Activated naive CD8-positive, alpha-beta T cell treated with anti-CD3 and anti-CD28 coated beads for 36 hours (primary cell): ENCODE measurements at places on chromosomes 5 and 9. TPM values are rescaled to one million over a fixed set of nuclear protein-coding genes. Genes with fewer than 3 reads are reported as not detected.

CMYA5 gene
- total RNA-seq: 0.29 TPM

SOWAHA gene
- 0.06 TPM for total RNA-seq

GDF9 gene
- total RNA-seq: 0.26 TPM

CDH9 gene
- total RNA-seq: not detected

SCGB3A2 gene
- not detected for total RNA-seq

ENC1 gene
- total RNA-seq: 0.52 TPM

DNA sequence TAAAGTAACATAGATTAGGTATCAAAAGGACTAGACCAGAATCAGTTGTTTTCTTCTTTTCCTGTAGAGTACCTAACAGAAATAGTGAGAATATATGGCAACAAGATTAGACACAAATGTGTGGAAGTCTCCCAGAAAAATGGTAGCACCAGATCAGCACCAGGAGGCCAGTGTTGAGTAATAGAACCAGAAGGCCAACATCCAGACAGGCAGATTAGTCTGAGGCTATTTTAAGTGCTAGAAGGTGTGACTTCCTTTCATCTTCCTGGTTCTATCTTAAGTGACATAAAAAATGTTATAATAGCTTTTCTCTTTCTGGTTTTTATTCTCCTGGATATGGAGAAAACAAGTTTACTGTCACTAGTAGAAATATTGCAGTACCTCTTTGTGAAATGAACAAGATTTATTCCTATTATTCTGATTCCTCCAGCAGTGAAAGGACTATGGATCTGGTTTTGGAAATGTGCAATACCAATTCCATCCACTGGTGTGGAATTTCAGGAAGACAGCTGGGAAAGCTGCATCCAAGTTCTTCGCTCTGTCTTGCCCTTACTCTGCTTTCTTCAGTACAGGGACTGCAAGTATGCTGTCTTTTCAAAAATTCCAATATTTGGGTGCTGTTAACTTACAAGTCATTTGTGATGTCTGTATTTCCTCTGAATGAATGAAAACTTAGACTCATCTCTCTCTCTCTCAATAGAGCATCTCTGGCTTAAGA lies 39.1 kb downstream of the SHLD3 start:
- H3K4me1 ChIP-seq: peaks cover 9% of the 10 kb centered on the region
- no peaks in the 10 kb centered on the region for H3K27me3 ChIP-seq
- no peak overlapping the region for H3K27ac ChIP-seq
- no peak for DNase-seq
- no peak overlapping the region for H3K4me3 ChIP-seq
- peaks cover 14% of the 10 kb centered on the region for H3K36me3 ChIP-seq

DNA sequence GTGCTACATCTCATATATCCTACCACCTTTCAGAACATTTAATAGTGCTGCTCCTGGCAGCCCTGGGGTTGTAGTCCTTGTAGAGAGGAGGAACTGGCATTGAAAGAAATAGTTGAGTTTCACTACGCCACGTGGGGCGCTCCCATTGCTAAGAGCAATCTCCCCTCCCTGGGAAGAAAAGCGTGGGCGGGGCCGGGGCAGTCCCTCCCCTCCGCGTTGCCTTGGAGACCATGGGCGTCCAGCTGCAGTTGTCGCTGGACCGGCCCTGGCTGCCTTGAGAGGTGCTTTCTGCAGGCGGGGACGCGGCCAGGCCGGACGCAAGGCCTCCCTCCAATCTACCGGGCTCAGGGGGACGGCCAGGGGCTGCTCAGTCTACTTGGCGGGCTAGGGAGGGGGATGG lies 368 bp upstream of the CCDC180 start:
- H3K4me3 ChIP-seq: no peak overlapping the region
- peak; percentile 34 for DNase-seq
- H3K36me3 ChIP-seq: peaks cover 4% of the 10 kb centered on the region
- no peak overlapping the region for H3K27ac ChIP-seq

DNA sequence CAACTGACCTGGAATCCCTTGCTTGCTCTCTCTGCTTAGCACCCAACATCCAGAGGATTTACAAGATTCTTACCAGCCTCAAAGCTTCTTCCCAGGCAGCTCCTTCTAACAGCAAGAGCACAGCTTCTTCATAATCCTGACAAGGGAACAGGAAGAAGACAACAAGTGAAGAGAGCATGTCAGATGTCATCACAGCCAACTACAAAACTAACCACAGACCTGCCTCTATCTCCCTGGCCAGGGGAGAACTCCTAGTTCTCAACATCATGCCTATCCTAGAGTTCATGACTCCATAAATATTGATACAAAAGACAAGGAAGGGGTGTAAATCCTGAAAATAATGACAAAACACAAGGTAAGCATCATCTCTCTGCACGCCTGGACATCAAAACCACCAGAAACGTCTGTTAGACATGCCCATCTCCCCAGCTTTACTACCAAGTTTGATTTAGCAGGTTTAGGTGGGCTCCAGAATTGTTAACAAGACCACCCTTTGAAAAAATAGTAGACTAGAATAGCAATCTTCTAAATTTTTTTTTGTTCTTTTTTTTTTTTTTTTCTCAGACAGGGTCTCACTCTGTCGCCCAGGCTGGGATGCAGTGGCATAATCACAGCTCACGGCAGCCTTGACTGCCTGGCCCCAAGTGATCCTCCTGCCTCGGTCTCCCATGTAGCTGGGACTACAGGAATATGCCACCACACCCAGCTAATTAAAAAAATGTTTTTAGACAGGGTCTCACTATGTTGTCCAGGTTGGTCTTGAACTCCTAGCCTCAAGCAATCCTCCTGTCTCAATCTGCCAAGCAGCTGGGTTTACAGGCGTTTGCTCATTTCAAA lies 20.2 kb downstream of the ACTL7A start:
- peaks cover 40% of the 10 kb centered on the region for H3K36me3 ChIP-seq
- DNase-seq: no peak
- H3K4me1 ChIP-seq: peaks cover 19% of the 10 kb centered on the region
- H3K27ac ChIP-seq: peak overlapping the region; percentile 60
- H3K4me3 ChIP-seq: no peak overlapping the region
- no peaks in the 10 kb centered on the region for H3K27me3 ChIP-seq

DNA sequence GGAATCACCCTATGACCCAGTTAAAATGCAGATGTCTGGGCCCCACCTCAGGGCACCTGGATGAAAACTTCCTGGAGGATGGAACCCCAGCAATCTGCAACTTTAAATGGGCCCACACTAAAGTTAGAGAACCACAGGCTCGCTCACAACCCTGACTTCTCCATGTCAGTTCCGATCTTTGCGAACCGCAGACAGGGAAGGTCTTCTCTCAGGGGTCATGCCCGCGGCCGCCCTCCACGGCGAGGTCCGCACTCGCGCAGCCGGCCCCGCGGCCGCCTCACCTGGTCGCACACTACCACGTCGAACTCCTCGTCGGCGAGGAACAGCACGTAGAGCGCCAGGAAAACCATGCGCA lies 499 bp downstream of the ALG2 start:
- no peaks in the 10 kb centered on the region for H3K27me3 ChIP-seq
- peaks cover 61% of the 10 kb centered on the region for H3K4me1 ChIP-seq
- H3K27ac ChIP-seq: peak overlapping the region; percentile 83

- H3K4me1 ChIP-seq: no peaks in the 10 kb centered on the region
- peaks cover 9% of the 10 kb centered on the region for H3K27me3 ChIP-seq
- no peak for DNase-seq
- no peaks in the 10 kb centered on the region for H3K36me3 ChIP-seq
Observed at GRCh38 chr9:87226896-87227295, 270.8 kb upstream of the DAPK1 start.

GRCh38 chr9:132804576-132805295 lies 73.3 kb downstream of the AK8 start:
- H3K36me3 ChIP-seq: no peaks in the 10 kb centered on the region
- no peak overlapping the region for H3K4me3 ChIP-seq
- H3K27me3 ChIP-seq: peaks cover 57% of the 10 kb centered on the region
- no peaks in the 10 kb centered on the region for H3K4me1 ChIP-seq

DNA sequence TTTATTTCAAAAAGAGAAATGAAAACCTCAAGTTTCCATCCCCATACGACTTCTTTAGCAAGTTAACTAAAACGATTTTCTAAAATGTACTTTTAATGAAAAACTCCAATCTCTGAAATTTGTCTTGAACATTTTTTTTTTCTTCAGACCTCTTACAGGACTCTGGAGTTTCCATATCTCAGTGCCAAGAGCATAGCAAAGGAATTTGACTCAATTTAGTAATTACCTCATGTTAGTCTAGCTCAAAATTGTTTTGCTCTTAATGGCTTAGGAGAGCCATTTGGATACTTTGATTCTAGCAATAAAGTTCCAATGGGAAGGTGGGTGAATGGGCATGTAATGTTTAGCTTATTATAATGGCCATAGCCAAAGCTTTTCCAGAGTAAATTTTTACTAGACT lies 26.0 kb upstream of the SPATA31D4 start:
- no peaks in the 10 kb centered on the region for H3K4me1 ChIP-seq
- no peak overlapping the region for H3K4me3 ChIP-seq
- H3K27ac ChIP-seq: no peak overlapping the region
- no peak for DNase-seq
- H3K27me3 ChIP-seq: no peaks in the 10 kb centered on the region

DNA sequence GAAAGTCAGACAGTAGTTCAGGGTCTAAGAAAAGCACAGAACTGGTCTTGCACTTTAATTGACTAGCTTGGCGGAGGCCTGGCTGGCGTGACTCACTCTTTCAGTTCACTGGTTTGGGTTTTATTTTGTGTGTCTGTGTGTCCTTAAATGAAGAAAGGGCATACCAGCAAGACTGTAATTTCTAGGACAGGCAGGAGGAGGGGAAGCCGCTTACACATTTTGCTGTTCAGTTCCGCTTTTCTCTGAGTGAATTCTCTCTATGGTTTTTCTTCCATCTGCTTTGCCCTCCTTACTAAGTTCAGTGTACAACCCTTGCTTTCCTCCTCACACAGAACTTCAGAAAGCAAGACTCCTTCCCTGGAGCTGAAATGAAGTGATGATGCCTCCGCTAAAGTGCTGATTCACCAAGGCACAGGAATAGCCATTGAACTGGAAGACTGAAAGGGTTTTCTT lies 150.8 kb downstream of the MEF2C start:
- no peaks in the 10 kb centered on the region for H3K36me3 ChIP-seq
- H3K4me3 ChIP-seq: no peak overlapping the region
- H3K27ac ChIP-seq: no peak overlapping the region
- peaks cover 19% of the 10 kb centered on the region for H3K4me1 ChIP-seq

DNA sequence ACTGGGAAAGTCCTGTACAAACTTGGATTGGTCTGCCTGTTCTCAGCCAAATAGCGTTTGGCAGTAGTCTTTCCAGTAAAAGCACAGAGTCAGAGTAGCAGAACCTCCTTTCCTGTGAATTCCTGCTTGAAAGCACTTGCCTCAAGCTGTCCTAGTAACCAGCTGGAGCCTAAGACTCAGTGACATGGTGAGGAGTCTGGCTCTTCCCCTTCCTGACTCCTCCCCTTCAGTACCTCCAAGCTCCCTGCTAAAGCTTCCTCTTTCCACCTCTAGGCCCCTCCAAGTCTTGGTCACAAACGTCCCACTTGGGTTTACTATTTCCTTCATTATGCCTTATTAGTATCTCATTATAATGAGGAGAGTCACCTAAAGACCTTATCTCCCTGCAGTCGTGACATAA lies 21.4 kb upstream of the FAM81B start:
- no peak overlapping the region for H3K27ac ChIP-seq
- no peak overlapping the region for H3K4me3 ChIP-seq
- peaks cover 8% of the 10 kb centered on the region for H3K27me3 ChIP-seq
- no peak for DNase-seq

- DNase-seq: no peak
- H3K27ac ChIP-seq: no peak overlapping the region
- no peaks in the 10 kb centered on the region for H3K36me3 ChIP-seq
Observed at GRCh38 chr9:134192951-134193731, 28.8 kb upstream of the RNU6ATAC start.

DNA sequence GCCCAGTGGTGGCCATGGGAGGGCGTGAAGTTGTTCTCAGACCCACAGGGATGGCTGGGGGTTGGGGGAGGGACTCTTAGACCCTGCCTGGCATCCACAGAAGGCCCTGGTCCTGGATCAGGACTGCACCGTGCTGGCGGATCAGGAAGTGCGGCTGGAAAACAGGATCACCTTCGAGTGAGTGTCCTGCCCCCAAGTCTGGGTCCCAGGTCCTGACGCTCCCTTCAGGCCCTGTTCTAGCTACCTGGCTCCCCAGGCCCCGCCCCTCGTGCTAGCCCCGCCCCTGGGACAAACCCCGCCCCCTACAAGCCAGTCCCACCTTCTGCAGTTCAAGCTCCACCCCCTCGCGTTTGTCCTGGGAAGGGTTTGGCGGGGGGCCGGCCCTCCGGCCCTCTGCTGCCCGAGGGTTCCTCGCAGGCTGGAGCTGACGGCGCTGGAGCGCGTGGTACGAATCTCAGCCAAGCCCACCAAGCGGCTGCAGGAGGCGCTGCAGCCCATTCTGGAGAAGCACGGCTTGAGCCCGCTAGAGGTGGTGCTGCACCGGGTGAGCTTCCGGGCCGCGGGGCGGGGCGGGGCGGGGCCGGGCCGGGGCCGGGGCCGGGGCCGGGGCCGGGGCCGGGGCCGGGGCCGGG lies 12.9 kb downstream of the RGS14 start:
- H3K36me3 ChIP-seq: peaks cover 21% of the 10 kb centered on the region
- H3K27me3 ChIP-seq: no peaks in the 10 kb centered on the region
- peaks cover 56% of the 10 kb centered on the region for H3K4me1 ChIP-seq
- peak; percentile 75 for DNase-seq
- peak overlapping the region; percentile 65 for H3K4me3 ChIP-seq

DNA sequence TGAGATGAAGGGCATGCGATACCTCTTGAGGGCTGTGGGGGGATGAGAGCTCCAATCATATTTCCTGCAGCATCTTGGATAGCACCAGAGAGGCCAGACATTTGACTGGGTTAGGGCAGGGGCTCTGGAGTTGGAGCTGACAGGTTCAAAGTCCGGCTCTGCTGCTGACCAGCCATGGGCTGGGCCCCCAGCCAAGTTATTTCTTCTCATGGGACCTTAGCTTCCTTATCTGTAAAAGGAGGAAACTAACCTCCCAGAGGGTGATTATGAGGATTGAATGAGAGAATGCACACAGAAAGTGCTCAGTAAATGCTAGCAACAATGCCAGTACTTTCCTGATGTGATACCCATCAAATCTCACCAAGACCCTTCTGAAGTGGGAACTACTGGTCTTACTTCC lies 65.2 kb upstream of the SLC25A51 start:
- H3K27ac ChIP-seq: no peak overlapping the region
- H3K4me1 ChIP-seq: peaks cover 16% of the 10 kb centered on the region
- no peaks in the 10 kb centered on the region for H3K36me3 ChIP-seq
- H3K27me3 ChIP-seq: no peaks in the 10 kb centered on the region

DNA sequence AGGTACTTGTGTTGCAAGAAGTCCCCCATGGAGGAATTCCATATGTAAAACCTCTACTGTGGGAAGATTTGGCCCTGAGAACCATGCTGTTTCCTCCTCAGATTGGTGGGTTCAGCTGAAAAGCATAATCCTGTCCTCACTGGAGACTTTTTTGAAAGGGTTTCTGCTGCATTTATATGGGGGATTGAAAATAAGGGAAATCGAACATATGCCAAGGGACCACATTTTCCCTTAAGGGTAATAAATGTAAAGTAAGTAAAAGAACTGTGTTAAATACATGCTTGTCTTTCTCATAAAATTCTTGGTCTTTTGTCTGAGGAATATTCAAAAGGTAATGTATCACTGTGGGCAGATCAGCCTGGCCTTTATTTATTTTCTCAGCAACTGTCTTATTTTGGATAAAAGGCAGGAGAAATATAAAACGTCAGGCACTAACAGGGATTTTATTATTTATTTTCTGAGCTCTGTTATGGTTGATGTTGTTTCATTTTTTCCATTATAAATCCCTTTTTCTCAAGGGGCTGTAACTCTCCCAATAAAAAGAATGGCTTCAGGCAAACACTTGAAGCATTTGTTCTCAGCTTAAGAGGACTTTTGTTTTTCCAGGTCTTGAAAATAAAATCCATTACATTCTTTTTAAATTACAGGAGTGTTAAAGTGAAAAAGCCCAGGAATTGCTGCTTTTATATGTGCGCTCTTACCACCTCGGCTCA lies 131.4 kb downstream of the FGF10 start:
- no peak overlapping the region for H3K27ac ChIP-seq
- no peaks in the 10 kb centered on the region for H3K36me3 ChIP-seq
- H3K4me3 ChIP-seq: no peak overlapping the region
- H3K4me1 ChIP-seq: no peaks in the 10 kb centered on the region
- H3K27me3 ChIP-seq: no peaks in the 10 kb centered on the region
